ENCODE measurements at places on chromosomes 2 and 18. TPM values are rescaled to one million over a fixed set of nuclear protein-coding genes. Genes with fewer than 3 reads are reported as not detected.

GRCh38 chr2:104866883-104867812 lies 13.2 kb downstream of the POU3F3 start:
- no peak for DNase-seq

DNA sequence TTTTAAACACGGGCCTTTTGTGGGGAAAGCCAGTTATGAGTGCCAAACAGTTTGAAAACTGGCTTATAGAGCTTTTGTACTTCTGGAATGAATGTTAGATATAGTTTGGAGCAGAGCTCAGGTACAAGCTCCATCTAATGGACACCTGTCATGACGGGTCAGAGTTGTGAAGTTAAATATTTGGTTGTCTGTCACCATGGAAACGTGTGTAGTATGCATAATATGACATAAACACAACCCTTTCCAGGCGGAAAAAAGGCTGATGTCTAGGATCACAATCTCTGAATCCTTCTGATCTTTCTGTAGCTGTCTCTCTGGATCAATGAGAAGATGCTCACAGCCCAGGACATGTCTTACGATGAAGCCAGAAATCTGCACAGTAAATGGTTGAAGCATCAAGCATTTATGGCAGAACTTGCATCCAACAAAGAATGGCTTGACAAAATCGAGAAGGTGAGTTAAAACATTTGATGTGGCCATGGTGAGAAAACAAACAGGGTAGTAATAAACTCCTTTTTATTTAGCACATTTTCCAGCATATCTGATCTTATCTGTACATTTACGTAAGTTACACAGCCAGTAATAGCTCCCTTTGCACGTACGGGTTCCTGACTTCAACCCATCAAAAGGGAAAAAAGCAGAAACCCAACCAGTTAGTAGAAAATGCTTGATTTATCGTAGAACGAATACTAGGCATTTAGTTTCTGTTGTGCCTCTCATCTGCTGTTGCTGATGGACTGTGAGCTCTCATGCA lies 80.6 kb upstream of the EML6 start:
- DNase-seq = no peak

The G6PC2 gene
- 0.31 TPM for total RNA-seq

The CFAP65 gene
- total RNA-seq = 0.76 TPM

- DNase-seq = no peak
These were observed 42.4 kb downstream of the MGAT5 start for GRCh38 chr2:134296301-134296700.

GRCh38 chr2:80894486-80894885 lies 589.9 kb upstream of the LRRTM1 start:
- no peak for DNase-seq

DNA sequence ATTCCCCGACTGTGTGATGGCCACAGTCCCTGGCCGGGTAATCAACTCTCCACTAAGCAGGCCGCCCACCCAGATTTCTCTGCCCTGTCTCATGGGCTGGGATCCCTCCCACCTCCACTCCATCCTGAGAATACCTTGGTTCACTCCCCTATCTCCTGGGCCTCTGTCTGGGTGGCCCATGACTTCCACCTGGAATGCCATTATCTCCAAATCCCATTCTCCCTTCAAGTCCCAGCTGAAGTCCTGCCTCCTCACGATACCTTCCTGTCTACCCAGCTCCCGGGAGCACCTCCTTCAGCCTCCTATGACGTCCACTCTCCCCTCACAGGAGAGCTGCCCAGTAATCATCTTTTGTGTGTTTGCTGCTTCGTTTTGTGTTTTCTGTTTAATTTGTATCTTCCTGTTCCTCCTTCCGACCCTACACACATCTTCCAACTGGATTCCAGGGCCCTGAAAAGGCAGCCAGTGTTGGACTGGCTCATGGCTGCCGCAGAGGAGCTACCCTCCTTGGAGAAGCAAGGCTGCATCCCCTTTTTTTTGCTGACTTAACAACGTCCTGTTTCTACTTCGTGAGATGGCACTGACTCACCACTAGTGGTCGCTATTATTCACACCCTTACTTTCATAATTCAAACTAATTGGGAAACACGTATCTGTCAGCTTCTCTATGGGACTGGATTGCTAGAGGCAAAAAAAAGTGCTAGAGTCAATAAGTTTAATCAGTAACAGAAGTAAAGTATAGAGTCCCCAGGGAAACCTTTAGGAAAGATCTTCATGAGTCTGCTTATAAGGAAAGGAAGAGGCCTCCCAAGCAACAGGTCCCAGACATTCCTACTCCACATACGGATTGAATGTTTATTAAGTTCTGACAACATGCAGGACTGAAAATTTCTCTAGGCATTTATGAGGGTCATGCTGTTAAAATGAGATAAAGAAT lies 171.9 kb upstream of the GATA6 start:
- no peak for DNase-seq

- no peak for DNase-seq
These were observed 67.2 kb downstream of the XDH start for GRCh38 chr2:31347319-31347718.

The SUPT7L gene
- 23.1 TPM for total RNA-seq

DNA sequence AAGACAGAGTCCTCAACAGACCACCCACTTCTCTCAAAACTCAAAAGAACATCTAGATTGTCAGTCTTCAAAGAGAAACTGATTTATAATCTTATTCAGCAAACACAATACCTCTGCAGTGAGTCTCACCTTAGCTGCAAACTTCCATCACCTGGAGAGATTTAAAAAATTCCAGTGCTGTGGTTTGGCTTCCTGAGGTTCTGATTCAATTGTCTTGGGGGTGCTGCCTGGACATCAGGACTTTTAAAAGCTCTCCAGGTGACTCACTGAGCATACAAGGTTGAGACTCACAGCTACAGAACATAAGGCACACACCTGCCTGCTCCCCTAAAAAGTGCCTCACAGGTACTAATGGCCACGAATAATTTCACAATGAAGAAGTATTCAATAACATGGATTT lies 40.3 kb downstream of the RNF152 start:
- DNase-seq = no peak

The CABLES1 gene
- 11.0 TPM for total RNA-seq

GRCh38 chr18:47686806-47687205 lies 243.7 kb downstream of the SMAD2 start:
- no peak for DNase-seq

The TACR1 gene
- total RNA-seq = 0.34 TPM
